ENCODE measurements at places on chromosomes 13 and 19.
A peak's percentile ranks its signal among the peaks of the same experiment; 100 is the strongest.

GRCh38 chr19:5800361-5801270, 4.3 kb upstream of the NRTN start:
- no peaks in the 10 kb centered on the region for H3K36me3 ChIP-seq
- no peaks in the 10 kb centered on the region for H3K27me3 ChIP-seq
- no peak overlapping the region for H3K27ac ChIP-seq
- DNase-seq: no peak
- H3K4me3 ChIP-seq: no peak overlapping the region

GRCh38 chr13:110464556-110465333, 96.8 kb downstream of the RAB20 start:
- DNase-seq: no peak
- no peaks in the 10 kb centered on the region for H3K27me3 ChIP-seq
- no peaks in the 10 kb centered on the region for H3K4me1 ChIP-seq
- no peaks in the 10 kb centered on the region for H3K36me3 ChIP-seq

GRCh38 chr19:3683405-3684053, 16.7 kb downstream of the PIP5K1C start:
- no peaks in the 10 kb centered on the region for H3K4me1 ChIP-seq
- no peak overlapping the region for H3K27ac ChIP-seq
- no peak for DNase-seq
- H3K36me3 ChIP-seq: peaks cover 11% of the 10 kb centered on the region
- no peak overlapping the region for H3K4me3 ChIP-seq
- H3K27me3 ChIP-seq: no peaks in the 10 kb centered on the region

DNA sequence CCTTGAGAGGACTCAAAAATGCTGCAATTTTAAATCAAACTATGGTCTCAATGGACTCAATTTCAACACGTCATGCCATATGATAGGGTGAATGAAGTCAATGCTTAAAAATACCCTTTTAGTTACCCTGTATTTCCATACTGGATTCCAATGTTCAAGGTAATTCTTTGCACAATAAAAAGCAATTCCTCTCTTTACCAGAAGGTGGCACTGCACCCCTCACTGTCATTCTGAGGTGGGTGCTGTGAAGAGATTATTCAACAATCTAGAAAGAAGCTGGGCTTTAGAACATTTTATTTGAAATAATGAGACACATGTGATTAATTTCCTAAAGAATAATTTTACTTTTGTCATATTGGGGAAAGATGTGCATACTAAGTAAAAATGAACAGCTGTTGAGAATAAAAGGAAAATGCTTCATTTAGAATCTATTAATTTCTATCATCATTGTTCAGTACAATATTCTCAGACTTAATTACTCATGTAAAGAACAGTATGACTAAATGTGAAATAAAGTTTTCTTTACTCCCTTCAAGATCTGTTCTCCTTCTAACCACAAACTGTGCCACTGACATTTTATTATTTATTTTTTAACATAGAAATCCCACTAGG, 789.1 kb downstream of the GPC5 start:
- H3K36me3 ChIP-seq: no peaks in the 10 kb centered on the region
- H3K27me3 ChIP-seq: no peaks in the 10 kb centered on the region
- DNase-seq: peak; percentile 46
- no peaks in the 10 kb centered on the region for H3K4me1 ChIP-seq
- H3K27ac ChIP-seq: no peak overlapping the region

DNA sequence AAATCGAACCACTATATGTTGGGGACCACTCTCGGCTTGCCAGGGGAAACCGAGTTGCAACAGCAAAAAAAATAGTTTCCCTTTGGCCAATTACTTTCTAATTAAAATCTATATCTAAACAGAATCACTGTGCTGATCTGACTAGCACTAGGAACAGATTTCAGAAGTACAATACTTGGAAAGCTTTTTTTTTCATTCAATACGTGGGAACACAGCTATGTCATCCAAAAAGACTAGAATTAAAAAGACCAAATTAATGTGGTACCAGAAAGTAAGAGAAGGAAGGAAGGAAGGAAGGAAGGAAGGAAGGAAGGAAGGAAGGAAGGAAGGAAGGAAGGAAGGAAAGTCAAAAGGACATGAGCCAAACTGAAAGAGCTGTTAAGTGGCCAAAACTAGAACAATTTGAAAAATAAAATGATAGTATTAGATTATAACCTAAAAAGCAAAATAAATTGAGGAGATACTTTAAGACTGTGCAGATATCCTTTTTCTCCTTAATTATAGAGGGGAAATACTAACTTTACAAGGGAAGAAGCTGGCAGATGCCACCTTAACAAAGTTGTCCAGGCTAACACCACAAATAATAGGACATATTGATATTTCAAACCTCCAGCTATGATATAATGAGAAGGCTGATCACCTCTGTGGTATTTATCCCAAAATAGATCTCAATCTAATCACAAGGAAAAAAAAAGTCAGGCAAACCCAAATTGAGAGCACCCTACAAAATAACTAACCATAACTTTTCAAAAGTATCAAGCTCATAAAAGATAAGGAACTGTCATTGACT, 63.9 kb downstream of the DIAPH3 start:
- H3K4me1 ChIP-seq: no peaks in the 10 kb centered on the region
- H3K4me3 ChIP-seq: no peak overlapping the region
- no peak overlapping the region for H3K27ac ChIP-seq
- H3K36me3 ChIP-seq: no peaks in the 10 kb centered on the region
- H3K27me3 ChIP-seq: no peaks in the 10 kb centered on the region

DNA sequence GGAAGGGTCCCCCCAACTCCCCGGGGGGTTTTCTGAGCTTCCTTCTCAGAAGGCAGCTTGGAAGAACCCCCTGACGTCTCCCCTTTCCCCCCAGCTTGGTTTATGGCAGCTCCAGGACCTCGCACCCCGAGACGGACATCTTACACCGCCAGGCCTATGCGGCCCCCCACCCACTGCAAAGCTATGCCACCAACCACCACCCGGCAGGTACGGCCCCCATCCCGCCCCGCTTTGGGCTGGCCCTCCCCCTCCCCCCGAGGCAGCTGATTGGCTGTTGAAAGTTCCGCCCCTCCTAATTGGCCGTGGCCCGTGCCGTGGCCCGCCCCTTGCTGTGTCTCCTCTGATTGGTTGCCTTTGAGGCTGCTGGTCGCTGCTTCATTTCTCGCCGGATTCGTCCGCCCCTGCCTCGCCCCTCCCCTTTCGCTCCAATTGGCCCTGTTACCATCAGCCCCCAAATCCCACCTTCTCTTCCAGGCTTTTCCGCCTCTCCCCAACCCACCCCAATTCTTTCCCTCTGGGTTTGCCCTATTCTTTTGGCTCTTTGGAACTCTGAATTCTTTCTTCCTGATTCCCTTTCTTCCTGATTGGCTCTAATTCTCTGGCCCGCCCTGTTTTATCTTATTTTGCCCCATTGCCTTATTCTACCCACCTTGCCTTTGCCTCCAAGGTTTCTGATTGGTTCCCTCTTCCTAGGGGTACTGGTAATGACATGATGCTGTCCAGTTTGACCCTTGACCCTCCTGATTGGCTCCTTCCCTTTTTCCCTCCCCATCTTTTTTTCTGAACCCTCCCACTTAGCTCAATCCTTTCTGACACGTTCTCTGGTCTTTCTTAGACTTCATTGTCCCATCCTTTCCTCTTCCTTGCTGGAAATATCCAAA, 2.5 kb downstream of the PRR12 start:
- peak; percentile 95 for DNase-seq
- H3K27ac ChIP-seq: peak overlapping the region; percentile 87
- peaks cover 7% of the 10 kb centered on the region for H3K4me1 ChIP-seq
- H3K4me3 ChIP-seq: peak overlapping the region; percentile 99

DNA sequence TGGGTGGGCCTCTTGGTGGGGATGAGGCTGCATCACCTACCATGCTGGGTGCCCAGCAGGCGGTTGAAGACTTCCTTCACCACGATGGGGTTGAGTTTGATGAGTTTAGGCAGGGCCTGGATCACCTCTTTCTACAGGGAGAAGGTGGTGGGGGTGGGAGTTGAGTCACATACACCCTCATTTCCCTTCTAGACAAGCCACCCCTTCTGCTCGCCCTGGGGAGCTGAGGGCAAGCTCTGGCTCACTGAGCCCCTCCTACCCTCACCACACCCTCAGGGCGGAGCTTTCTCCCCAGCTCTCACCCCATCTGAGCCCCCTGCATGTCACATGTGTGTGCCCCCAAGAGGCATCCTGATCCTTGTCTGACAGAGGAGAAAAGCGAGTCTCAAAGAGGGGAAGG, 7.6 kb upstream of the RSPH6A start:
- H3K36me3 ChIP-seq: no peaks in the 10 kb centered on the region
- no peak for DNase-seq
- no peak overlapping the region for H3K27ac ChIP-seq
- H3K4me3 ChIP-seq: no peak overlapping the region

GRCh38 chr19:4077007-4077374, 10.3 kb upstream of the ZBTB7A start:
- H3K4me3 ChIP-seq: no peak overlapping the region
- H3K4me1 ChIP-seq: no peaks in the 10 kb centered on the region
- no peaks in the 10 kb centered on the region for H3K36me3 ChIP-seq
- DNase-seq: no peak
- no peaks in the 10 kb centered on the region for H3K27me3 ChIP-seq

DNA sequence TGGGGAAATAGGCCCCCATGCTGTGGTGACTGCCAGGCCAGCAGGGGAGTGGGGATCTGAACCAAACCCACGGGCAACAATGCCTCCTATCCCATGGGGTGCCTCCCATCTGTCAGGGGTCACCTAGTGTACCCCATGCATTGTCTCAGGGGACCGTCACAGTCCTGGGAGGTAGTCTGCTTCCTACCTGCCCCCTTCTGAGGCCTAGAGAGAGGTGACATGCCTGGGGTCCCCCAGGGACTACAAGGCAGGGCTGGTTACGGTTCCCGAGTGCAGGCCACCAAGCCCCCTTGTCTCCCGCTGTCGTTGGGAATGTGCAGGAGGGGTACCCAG, 11.1 kb downstream of the NDUFB7 start:
- H3K4me3 ChIP-seq: no peak overlapping the region
- no peak for DNase-seq
- no peak overlapping the region for H3K27ac ChIP-seq
- no peaks in the 10 kb centered on the region for H3K4me1 ChIP-seq
- H3K27me3 ChIP-seq: no peaks in the 10 kb centered on the region
- H3K36me3 ChIP-seq: peaks cover 8% of the 10 kb centered on the region

- no peaks in the 10 kb centered on the region for H3K36me3 ChIP-seq
- no peaks in the 10 kb centered on the region for H3K27me3 ChIP-seq
- DNase-seq: no peak
- H3K4me1 ChIP-seq: no peaks in the 10 kb centered on the region
- no peak overlapping the region for H3K27ac ChIP-seq
These were observed 301.7 kb upstream of the NBEA start for GRCh38 chr13:34640179-34640992.

DNA sequence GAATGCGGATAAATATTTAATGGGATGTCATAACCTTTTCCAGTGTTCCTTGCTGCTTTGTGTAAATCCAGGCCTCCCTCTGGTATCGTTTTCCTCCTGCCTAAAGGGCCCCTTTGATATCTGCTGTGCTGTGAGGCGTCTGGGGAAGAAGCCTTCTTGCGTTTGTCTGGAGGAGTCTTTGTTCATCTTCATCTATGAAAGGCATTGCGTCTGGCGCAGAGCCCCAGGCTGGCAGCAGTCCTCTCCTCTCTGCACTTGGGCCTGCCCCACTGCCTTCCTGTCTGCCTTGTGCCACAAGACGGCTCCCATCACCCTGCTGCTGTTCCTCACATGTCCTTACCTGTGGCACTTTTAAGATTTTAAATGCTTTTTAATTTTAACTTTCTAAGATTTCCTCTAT, 9.8 kb downstream of the PROZ start:
- H3K27me3 ChIP-seq: no peaks in the 10 kb centered on the region
- no peaks in the 10 kb centered on the region for H3K4me1 ChIP-seq
- no peaks in the 10 kb centered on the region for H3K36me3 ChIP-seq

- peaks cover 69% of the 10 kb centered on the region for H3K4me1 ChIP-seq
- no peak overlapping the region for H3K27ac ChIP-seq
- H3K27me3 ChIP-seq: no peaks in the 10 kb centered on the region
These were observed 5.5 kb downstream of the TPT1 start for GRCh38 chr13:45335397-45336024.

DNA sequence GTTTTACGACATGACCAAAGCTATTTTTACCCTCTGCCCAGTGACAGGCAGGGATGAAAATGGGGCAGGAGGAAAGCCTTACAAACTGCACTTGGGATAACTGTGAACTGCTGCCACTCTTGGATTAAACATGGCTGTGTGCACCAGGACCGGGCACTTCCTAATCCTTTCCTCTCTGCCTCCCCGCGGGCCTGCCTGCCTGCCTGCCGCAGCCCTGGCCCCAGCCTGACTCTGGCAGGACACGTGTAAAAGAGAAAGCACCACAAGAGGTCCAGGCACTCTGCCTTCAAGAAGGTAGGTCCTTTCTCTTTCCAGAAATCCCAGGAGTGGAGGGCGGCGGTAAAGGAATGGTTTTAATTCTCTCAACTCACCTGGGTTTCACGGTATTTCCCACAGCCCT, 4.8 kb downstream of the TSHZ3 start:
- H3K36me3 ChIP-seq: no peaks in the 10 kb centered on the region
- no peaks in the 10 kb centered on the region for H3K4me1 ChIP-seq
- no peak overlapping the region for H3K4me3 ChIP-seq
- DNase-seq: no peak
- H3K27me3 ChIP-seq: 0 out of 2 replicates have a peak, but pooled peaks cover 6% of the 10 kb centered on the region

DNA sequence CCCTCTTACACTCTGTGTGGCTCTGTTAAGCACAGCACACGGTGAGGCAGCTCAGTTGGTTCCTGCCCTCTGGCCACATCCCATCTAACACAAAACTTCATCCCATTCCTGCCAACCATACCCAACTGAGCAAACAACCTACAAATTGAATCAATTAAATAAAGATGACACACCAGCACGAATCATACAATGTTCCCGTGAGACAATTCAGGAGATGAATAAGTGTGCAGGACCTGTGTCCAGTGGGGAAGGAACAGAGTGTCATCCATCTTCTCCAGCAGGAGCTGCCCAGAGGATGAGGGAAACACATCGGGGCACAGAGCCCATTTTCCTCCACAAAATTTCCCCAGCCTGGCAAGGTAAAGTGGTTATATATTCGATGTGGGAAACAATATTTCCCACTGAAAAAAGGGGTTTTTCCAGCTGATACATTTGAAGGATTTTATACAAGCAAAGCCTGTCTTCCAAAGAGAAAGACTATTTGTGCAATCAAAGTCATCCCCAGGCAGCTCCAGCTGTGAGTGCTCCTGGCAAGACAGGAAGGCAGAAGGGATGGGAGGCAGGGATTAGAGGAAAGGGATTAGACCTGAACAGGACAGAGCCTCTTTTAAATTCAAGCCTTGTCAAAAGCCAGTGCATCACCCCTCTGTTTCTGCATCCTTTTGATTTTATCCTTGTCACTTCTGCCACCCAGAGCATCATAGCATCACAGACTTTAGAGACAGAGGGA, 240.2 kb downstream of the LHFPL6 start:
- H3K27ac ChIP-seq: no peak overlapping the region
- peaks cover 3% of the 10 kb centered on the region for H3K4me1 ChIP-seq
- no peaks in the 10 kb centered on the region for H3K27me3 ChIP-seq
- peak; percentile 17 for DNase-seq

DNA sequence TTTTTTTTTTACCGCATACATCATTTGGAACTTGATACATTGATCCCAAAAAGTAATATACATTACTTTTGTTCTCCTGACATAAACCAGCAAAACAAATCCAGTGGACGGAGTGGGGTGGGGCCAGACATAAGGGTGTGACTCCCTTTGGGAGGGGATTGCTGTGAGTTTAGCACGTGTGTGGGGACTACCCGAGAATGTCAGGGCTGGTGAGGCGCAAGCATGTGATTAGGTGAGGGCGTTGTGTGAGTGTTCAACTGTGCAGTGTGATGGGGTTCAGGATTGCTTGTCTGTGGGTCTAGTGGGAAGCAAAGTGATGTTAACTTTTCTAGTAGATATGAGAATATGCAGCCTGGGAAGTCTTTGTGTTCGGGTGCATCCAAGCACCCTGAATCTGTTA, 468.0 kb downstream of the TSHZ3 start:
- H3K27me3 ChIP-seq: no peaks in the 10 kb centered on the region
- H3K27ac ChIP-seq: no peak overlapping the region
- DNase-seq: no peak
- no peaks in the 10 kb centered on the region for H3K36me3 ChIP-seq

Measured in PC-3 (cell line).